A549 (cell line): ENCODE measurements at places on chromosomes 3 and 15. TPM values are rescaled to one million over a fixed set of nuclear protein-coding genes. Genes with fewer than 3 reads are reported as not detected.

Gene BFSP2
- not detected in 3 replicates for polyA plus RNA-seq

Gene POLG
- 47.8 to 50.2 TPM (median 50.0 TPM) in 3 replicates for polyA plus RNA-seq

Gene TMEM43
- 41.1 to 45.5 TPM (median 42.1 TPM) in 3 replicates for polyA plus RNA-seq

Gene EPHA6
- polyA plus RNA-seq: 0.05 to 0.22 TPM (median 0.08 TPM) in 3 replicates

Gene NUP210
- 24.1 to 25.7 TPM (median 25.0 TPM) in 3 replicates for polyA plus RNA-seq

Gene DGKG
- 13.3 to 17.1 TPM (median 15.3 TPM) in 3 replicates for polyA plus RNA-seq

Gene PDCD10
- polyA plus RNA-seq: 46.0 to 55.8 TPM (median 53.7 TPM) in 3 replicates

Gene LMLN
- 2.2 to 2.4 TPM (median 2.2 TPM) in 3 replicates for polyA plus RNA-seq

Gene CHST13
- 0.49 to 0.59 TPM (median 0.52 TPM) in 3 replicates for polyA plus RNA-seq

Gene KPNA1
- polyA plus RNA-seq: 48.1 to 50.7 TPM (median 48.9 TPM) in 3 replicates

Gene INO80
- polyA plus RNA-seq: 10.9 to 14.0 TPM (median 13.7 TPM) in 3 replicates

Gene GATA2
- polyA plus RNA-seq: 3.9 to 4.9 TPM (median 4.5 TPM) in 3 replicates

Gene FBXW12
- not detected in 3 replicates for polyA plus RNA-seq

Gene HIGD2B
- not detected in 3 replicates for polyA plus RNA-seq

Gene DOCK3
- 0.46 to 0.54 TPM (median 0.50 TPM) in 3 replicates for polyA plus RNA-seq

Gene TRIM42
- polyA plus RNA-seq: not detected in 3 replicates

Gene KLHL40
- polyA plus RNA-seq: not detected in 3 replicates

Gene NR1I2
- 0.05 TPM in 1 of 3 replicates, not detected in the others for polyA plus RNA-seq

Gene CLDN16
- 0.16 to 0.29 TPM (median 0.21 TPM) in 3 replicates for polyA plus RNA-seq

Gene STRIT1
- polyA plus RNA-seq: not detected in 3 replicates

Gene ALPK3
- polyA plus RNA-seq: 0.17 to 0.26 TPM (median 0.24 TPM) in 3 replicates

Gene TMOD2
- 1.6 to 2.1 TPM (median 2.0 TPM) in 3 replicates for polyA plus RNA-seq

Gene HCLS1
- 0.09 to 0.24 TPM (median 0.14 TPM) in 3 replicates for polyA plus RNA-seq

Gene SERPINI2
- not detected in 3 replicates for polyA plus RNA-seq

Gene ALDH1A2
- 0.22 to 0.35 TPM (median 0.25 TPM) in 3 replicates for polyA plus RNA-seq

Gene AGBL1
- not detected in 3 replicates for polyA plus RNA-seq

Gene GPR149
- polyA plus RNA-seq: not detected in 3 replicates

Gene IL17RE
- 0.44 to 0.67 TPM (median 0.47 TPM) in 3 replicates for polyA plus RNA-seq

Gene CCR3
- polyA plus RNA-seq: not detected in 3 replicates

Gene SLC22A14
- polyA plus RNA-seq: 0.11 TPM in 1 of 3 replicates, not detected in the others

Gene XIRP1
- not detected in 3 replicates for polyA plus RNA-seq

Gene POLQ
- polyA plus RNA-seq: 8.2 to 9.9 TPM (median 9.2 TPM) in 3 replicates

Gene CLSTN2
- 0.03 to 0.05 TPM (median 0.04 TPM) in 3 replicates for polyA plus RNA-seq

Gene EIF2A
- polyA plus RNA-seq: 105 to 126 TPM (median 110 TPM) in 3 replicates

Gene IL16
- polyA plus RNA-seq: 0.05 to 0.09 TPM in 2 of 3 replicates, not detected in the other

Gene CDC25A
- 9.8 to 10.2 TPM (median 10.0 TPM) in 3 replicates for polyA plus RNA-seq

Gene LRRC31
- 0.04 TPM in 2 of 3 replicates, not detected in the other for polyA plus RNA-seq

Gene TMEM42
- 7.7 to 10.0 TPM (median 9.3 TPM) in 3 replicates for polyA plus RNA-seq

Gene KCNMB2
- not detected in 3 replicates for polyA plus RNA-seq

Gene EIF3J
- polyA plus RNA-seq: 88.5 to 107 TPM (median 90.6 TPM) in 3 replicates

Gene DLEC1
- polyA plus RNA-seq: 0.03 to 0.07 TPM in 2 of 3 replicates, not detected in the other

Gene ARL6
- 6.9 to 7.4 TPM (median 7.3 TPM) in 3 replicates for polyA plus RNA-seq

Gene CNTN3
- polyA plus RNA-seq: not detected in 3 replicates

Gene GP5
- polyA plus RNA-seq: 0.03 TPM in 1 of 3 replicates, not detected in the others

Gene DZIP3
- polyA plus RNA-seq: 8.1 to 10.1 TPM (median 9.1 TPM) in 3 replicates

Gene PLSCR2
- polyA plus RNA-seq: not detected in 3 replicates

Gene HTR3E
- polyA plus RNA-seq: not detected in 3 replicates

Gene CADPS
- polyA plus RNA-seq: not detected in 3 replicates

Gene DUOX1
- not detected in 3 replicates for polyA plus RNA-seq

Gene RLBP1
- not detected in 3 replicates for polyA plus RNA-seq

Gene SLC22A13
- 0.08 to 0.16 TPM (median 0.13 TPM) in 3 replicates for polyA plus RNA-seq

Gene OR5K2
- not detected in 3 replicates for polyA plus RNA-seq

Gene ROBO1
- polyA plus RNA-seq: 21.1 to 27.4 TPM (median 25.3 TPM) in 3 replicates

Gene ZNF860
- polyA plus RNA-seq: 1.3 to 1.6 TPM (median 1.6 TPM) in 3 replicates

Gene ELL3
- 1.4 to 1.7 TPM (median 1.5 TPM) in 3 replicates for polyA plus RNA-seq

Gene CCNL1
- polyA plus RNA-seq: 39.7 to 51.3 TPM (median 45.1 TPM) in 3 replicates
